ENCODE measurements at places on chromosomes 2 and 18.

- DNase-seq, result no peak
Observed at GRCh38 chr2:129164220-129164949, 815.1 kb upstream of the RAB6C start.

DNA sequence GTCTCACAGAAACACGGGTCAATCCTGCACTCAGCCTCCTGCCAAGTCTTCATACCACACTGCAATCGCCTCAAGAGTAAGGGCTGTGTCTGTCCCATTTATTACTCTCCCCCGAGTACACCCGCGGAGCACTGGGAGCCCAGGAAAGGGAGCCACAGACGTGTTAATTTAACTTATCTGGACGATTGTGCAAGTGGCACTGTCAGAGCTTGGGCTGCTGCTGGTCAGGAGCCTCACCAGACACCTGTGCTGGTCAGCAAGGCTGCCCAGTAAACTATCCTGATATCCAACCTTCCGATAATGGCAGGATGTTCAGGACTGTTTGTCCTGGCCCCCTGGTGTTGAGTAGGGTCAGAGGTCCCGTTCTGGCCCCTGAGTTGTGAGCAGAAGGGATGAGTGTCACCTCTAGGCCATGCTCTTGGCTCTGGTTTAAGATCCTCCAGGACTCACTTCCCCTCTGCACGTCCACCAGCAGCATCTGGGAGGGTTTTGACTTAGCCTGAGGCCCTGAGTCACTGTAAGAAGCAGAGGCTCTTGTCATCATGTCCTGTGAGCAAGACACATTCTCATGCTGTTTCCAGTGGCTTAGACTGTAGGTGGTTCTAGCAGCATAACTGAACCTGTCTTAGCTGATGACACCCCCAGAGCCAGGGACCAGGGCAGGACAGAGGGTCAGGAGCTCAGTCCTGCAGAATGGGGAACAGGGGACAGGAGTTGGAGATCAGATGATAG is 82.5 kb upstream of the ARL4C start:
- DNase-seq, result no peak

DNA sequence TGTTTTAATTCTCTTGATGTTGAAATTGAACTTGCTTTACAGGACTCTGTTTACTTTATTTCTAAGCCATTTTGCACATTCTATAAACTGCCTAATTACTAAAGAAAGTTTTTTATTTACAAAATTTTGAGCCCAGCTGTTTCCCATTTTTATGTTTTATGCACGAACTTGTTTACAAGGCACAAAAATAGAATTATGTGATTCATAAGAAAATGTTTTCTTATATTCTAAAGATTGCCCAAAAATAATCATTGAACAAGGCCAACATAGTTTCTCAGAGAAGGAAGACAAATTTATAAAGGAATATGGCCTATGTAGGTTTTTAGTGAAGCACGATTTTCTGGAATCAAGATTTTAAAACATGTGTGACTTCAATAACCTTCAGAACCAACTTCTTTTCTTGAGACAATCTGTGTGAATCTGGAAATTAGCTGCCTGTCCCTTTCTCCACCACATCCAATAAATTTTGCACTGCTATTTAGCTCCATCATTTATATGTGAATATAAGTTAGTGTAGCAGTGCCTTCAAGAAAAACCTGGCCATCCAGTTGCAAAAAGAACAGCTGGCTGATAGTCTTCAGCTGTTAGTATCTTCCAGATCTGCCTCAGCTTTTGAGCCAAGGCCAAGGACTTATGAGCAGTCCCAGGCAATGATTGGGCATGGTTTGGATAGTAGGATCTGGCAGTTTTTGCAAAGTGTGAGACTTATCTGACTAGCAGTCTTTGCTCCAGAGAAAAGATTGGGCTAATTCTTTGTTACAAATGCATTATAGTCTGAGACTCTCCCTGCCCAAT is 253.2 kb upstream of the COL3A1 start:
- DNase-seq, result no peak

GRCh38 chr2:98293030-98293429 is 53.2 kb upstream of the CNGA3 start:
- no peak for DNase-seq

- DNase-seq, result no peak
Observed at GRCh38 chr2:99468155-99468554, 21.7 kb downstream of the REV1 start.

GRCh38 chr2:100321866-100322820 is at the start of gene LONRF2:
Gene LONRF2, minus strand, starts transcription at chr2:100322501. Its CDS starts 408 bp downstream, at chr2:100322093.
- no peak for DNase-seq
